Heart right ventricle (tissue), 16 donors: ENCODE measurements at places on chromosomes 1 and 21.

DNA sequence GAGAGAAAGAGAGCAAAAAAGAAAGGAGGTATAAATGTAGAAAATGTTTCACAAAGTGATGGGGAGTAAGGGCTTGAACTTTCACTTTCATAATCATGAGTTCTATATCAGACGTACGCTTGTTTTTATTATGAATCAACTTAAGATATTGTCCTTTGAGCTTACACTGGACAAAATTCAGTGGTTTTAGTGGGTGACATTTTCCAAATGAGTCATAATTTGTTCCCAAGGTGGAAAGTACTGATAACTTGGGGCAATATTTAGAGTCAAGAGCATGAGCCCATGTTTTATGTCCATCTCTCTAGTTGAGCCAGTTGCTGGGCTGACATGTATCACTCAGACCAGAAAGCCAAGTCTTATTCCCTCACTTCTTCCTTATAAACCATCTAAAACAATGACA is 161.6 kb downstream of the CHRM3 start:
- DNase-seq: no peak

GRCh38 chr21:19700476-19700875 is 1296.9 kb upstream of the TMPRSS15 start:
- DNase-seq: no peak

DNA sequence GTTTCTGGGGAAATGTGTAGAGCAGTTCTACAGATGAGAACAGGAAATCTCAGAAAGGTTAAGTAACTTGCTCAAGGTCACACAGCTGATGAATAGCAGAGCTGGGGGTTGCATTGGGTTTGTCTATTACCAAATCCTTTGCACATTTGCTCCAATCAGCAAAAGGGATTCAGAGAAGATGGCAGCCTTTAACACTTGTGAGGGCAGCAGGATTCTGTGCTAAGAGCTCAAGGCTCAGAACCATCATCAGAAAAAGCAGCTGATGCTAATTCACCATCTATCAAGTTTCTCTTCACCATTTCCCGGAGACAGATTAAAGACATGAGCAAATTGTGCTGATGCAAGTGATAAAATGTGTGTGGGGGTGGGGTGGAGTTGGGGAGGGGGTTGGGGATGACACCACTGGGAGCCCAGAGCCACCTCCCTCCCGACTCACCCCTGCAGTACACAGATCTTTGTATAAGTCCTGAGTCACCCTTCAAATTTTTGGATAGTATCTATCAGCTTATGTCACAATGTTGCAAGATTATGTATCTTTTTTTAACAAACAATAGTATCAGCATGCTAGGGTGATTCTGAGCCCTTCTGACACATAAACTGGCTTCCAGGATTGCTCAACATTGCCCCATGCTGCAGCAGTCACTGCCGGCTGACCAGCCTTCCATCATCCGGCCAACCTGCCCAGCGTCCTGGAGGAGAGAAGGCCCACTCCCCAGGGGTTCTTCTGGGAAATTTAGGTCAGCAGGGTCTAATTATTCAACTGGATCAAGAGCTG is 2.8 kb upstream of the SPSB1 start:
- DNase-seq: no peak

DNA sequence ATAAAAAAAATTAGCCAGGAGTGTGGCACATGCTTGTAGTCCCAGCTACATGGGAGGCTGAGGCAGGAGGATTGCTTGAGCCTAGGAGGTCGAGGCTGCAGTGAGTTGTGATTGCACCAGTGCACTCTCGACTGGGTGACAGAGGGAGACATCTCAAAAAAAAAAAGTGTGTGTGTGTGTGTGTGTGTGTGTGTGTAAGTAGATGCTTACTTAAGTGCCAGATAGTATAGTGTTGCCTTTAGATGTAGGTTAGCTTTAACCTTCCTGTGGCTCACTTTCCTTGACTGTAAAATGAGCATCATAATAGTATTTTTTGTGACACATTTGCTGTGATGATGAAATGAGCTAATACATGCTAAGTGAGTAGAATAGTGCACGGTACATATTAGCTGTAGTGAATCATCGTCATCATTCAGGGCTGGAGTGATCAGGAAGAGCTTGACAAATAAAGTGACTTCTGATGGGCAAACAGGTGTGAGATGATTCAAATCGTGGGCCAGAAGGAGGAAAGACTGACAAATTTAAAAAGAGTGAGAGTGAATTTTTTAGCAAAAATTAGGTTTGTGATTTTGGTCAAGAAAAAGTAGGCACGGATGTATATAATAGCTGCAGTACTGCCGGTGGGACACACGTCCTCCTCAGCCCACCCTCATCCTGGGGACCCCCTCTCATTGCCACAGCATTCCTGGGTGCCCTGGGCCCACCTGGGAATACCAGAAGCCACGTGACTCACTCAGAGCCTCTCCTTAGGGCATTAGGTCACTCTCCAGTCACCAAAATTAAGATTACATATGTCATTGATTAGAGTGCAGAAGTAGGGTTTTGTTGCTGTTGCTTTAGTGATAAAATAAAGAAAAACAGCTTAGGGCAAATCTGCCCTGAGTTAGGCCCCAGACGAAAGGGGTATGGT is 33.9 kb downstream of the EIF2D start:
- no peak for DNase-seq

DNA sequence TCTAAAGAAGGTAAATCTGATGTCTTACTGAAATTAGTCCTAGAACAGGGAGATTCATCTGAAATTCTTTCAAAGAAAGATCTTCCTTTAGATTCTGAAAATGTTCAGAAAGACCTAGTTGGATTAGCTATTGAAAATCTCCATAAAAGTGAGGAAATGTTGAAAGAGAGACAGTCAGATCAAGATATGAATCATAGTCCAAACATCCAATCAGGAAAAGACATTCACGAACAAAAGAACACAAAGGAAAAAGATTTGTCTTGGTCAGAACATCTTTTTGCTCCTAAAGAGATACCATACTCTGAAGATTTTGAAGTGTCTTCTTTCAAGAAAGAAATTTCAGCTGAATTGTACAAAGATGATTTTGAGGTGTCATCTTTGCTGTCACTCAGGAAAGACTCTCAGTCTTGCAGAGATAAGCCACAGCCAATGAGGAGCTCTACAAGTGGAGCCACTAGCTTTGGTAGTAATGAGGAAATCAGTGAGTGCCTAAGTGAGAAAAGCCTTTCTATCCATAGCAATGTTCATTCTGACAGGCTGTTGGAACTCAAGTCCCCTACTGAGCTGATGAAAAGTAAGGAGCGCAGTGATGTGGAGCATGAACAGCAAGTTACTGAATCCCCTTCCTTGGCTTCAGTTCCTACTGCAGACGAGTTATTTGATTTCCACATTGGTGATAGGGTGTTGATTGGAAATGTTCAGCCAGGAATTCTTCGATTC is 61.6 kb upstream of the QSOX1 start:
- no peak for DNase-seq

GRCh38 chr1:108830119-108831008 is 26.5 kb downstream of the AKNAD1 start:
- peak; percentile 62 for DNase-seq

DNA sequence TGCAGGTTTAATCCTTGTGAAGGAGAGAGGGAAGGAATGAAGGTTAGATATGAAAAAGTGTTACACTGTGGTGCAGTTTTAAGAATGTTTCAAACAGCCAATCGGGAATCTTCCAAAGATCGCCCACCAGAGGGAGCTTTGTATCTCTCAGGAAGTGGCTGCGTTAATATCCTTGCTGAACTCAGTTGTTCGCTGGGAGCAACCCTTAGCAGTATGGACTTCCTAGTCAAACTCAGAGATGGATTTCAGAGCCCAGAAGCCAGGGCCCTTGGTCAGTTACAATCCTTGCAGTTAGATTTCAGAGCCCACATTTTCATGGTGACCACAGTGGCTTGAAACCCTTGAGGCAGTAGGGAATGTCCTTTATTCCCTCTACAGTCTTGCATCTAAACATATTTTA is 136.2 kb downstream of the NTNG1 start:
- peak; percentile 5 for DNase-seq
